Smooth muscle cell of trachea (primary cell): ENCODE measurements at places on chromosomes 6 and 20. TPM values are rescaled to one million over a fixed set of nuclear protein-coding genes. Genes with fewer than 3 reads are reported as not detected.

UNC5CL gene
- under 0.01 and 0.15 TPM in 2 replicates for total RNA-seq

GJA10 gene
- total RNA-seq = not detected in 2 replicates

MBOAT1 gene
- 4.8 and 8.3 TPM in 2 replicates for total RNA-seq

SEL1L2 gene
- not detected in 2 replicates for total RNA-seq

HTR1E gene
- total RNA-seq = not detected in 2 replicates

C6orf163 gene
- 2.2 and 2.5 TPM in 2 replicates for total RNA-seq

TRIM38 gene
- 14.7 and 15.1 TPM in 2 replicates for total RNA-seq

HSPA1A gene
- total RNA-seq = 98.0 and 168 TPM in 2 replicates

SRSF12 gene
- total RNA-seq = not detected in 2 replicates

ENPP4 gene
- total RNA-seq = 0.50 and 1.0 TPM in 2 replicates
